IPS DF 6.9 (cell line): ENCODE measurements at places on chromosomes 11 and 22.

- no peak for DNase-seq
Measured at GRCh38 chr11:66014804-66015453, 3.1 kb downstream of the CST6 start.

- no peak for DNase-seq
Measured at GRCh38 chr11:134532921-134533421, 120.9 kb upstream of the B3GAT1 start.

GRCh38 chr11:70699294-70700221, 301.2 kb downstream of the CTTN start:
- DNase-seq, result peak; percentile 41

- DNase-seq, result no peak
Measured at GRCh38 chr11:130100381-130101095, 30.8 kb downstream of the APLP2 start.

DNA sequence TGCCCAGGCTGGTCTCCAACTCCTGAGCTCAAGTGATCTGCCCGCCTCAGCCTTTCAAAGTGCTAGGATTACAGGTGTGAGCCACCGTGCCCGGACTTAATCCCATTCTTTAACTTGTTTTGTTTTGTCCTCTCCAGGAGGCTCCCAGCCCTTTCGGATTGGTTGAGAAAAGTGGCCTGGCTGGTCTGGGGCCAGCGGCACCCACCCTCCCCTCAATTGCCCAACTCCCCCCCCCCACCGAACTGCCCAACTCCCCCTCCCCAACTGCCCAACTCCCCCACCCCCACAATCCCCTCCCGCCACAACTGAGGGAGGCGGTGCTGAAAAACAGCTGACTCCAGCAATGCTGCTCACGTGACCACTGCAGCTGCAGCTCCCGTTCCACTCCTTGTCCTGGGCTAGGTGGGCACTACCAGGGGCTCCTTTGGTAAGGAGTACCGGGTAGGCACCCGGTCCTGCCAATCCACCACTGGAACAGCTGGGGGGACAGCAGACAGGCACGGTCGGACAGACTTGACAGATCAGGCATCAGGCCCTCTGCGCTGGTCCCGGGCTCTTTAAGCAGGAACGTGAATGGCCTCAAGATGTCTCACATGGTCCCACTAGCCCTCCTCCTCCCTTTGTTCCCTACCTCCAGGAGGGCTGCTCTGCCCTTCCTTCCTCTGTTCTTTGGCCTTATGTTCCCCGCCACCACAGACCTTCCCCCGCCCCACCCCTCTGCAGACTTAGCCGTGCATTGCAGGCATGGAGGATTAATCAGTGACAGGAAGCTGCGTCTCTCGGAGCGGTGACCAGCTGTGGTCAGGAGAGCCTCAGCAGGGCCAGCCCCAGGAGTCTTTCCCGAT, at the start of gene TCN2:
Gene TCN2 (plus strand): TSS at position 720 of the 845 bp plus-strand sequence. CDS start 158 bp downstream, outside the sequence.
- DNase-seq, result peak; percentile 86

GRCh38 chr11:46253258-46254132, 24.0 kb upstream of the CREB3L1 start:
- DNase-seq, result no peak

GRCh38 chr11:44866286-44866685, 84.4 kb downstream of the TP53I11 start:
- no peak for DNase-seq

- no peak for DNase-seq
Measured at GRCh38 chr11:133966921-133967598, 10.3 kb upstream of the IGSF9B start.

GRCh38 chr22:36334081-36334820, 53.5 kb downstream of the MYH9 start:
- DNase-seq, result no peak

- DNase-seq, result no peak
Measured at GRCh38 chr11:134759274-134759673, 347.2 kb upstream of the B3GAT1 start.

DNA sequence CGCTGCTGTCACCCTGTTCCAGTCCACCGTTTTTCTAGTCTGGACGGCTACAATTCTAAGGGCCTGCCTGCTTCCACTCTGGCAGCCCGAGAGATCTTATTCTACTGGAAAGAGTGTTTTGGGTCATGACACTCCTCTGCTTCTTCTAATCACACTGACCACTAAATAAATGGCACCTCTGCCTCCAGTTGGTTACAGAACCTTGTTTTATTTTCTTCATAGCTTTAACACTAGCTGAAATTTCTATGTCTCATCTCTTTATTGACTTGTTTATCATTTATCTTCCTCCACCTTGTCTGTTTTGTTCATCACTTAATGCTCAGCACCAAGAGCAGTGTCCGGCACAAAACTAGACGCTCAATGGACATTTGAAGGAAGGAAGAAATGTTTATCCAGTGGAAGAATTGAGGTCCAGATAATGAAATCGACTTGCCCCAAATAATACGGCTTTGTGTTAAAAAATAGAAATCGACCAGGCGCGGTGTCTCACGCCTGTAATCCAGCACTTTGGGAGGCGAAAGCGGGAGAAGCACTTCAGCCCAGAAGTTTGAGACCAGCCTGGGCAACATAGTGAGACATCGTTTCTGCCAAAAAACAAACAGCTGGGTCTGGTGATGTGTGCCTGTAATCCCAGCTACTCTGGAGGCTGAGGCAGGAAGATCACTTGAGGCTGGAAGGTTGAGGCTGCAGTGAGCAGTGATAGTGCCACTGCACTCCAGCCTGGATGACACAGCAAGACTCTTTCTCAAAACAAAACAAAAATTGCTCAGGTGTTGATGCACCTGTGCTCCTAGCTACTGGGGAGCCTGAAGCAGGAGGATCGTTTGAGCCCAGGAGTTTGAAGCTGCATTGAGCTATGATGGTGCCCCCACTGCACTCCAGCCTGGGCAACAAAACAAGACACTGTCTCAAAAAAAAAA, 693 bp upstream of the PRR14L start:
- no peak for DNase-seq

DNA sequence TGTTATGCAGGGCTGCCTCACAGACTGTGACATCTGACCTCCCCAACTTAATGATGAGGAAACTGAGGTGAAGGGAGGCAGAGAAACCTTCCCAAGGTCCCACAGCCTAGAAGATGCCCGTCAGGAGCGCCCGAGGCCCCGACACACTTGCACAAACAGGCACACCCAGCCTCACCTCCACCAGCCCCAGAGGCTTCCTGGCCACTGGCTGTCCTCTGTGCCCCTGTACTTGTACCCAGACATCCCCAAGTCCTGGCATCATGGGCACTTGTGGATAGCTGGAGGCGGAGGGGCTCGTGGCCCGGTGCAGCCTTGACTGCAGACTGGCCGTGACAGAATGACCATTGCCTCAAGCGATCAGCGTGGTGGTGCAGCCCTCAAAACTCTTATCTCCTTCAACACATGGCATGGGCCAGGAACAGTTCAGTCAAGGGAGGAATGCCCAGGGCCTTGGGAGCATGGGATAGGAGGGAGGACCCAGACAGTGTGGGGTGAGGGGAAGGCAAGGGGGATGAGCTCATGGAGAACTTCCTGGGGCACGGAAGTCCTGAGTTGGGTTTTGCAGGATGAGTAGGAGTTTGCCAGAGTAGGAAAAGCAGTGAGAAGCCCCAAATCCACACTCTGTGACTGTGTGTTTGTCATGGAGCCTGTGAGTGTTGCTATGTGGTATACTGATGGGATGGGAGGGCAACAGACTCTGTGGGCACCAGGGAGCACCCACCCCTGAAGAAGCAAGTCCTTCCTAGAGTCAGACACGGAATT, 25.8 kb upstream of the PPARA start:
- DNase-seq, result no peak

- DNase-seq, result peak; percentile 73
Measured at GRCh38 chr22:38824585-38824984, 19.2 kb downstream of the NPTXR start.
